ENCODE measurements at places on chromosomes 13 and 19. TPM values are rescaled to one million over a fixed set of nuclear protein-coding genes. Genes with fewer than 3 reads are reported as not detected.
A peak's percentile ranks its signal among the peaks of the same experiment; 100 is the strongest.

- no peak for DNase-seq
Observed at GRCh38 chr13:107185889-107186288, 618.0 kb upstream of the ARGLU1 start.

DNA sequence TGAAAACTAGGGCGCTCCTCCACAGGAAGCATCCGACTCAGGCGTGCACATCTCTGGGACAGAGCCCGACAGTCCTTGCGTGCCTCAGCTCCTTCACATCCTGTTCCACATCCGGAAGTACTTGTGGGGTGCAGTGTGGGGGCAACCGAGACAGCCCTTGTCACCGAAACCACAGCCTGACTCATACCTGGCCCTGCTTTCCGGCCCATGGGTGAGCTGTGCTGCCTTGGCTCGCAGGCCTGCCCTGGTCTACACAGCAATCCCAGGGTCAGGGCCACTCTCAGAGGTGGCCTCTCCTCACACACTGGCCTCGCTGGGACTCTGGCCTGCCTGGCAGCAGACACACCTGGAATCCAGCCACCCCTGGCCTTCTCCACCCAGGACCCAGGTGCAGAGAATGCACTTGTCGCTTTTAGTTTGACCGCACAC lies 100.4 kb downstream of the STK24 start:
- DNase-seq = peak; percentile 45

DNA sequence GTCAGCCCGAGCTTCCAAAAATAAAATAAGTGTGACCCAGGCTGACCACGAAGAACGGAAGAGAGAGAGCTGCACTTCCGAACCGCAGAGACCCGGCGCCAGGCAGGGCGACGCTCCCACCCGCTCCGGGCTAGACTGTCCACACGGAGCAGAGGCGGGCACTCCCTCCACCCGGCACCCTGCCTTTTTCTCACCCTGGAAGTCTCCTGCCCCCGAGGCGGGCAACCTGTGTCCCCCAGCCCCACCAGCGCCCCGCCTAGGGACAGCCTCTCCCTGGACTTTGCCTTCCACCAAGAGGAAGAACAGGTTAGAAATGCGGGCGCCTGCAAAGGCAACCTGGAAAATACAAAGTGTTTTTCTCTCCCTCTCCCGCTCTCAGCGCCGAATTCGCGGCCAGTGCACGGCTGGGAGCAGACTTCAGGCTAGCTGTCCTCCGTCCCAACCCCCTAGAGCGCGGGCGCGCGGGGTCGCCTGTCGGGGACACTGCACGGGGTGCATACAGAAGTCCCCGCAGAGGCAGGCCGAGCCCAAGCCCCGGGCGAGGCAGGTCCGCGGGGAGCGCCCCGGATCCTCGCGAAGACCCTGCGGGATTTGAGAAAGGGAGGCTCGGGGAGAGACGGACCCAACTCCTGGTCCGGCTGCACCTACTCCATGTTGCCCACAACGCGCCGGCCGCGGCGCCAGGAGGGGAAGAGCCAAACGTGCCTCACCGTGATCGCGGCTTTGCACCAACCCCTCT lies 845 bp downstream of the SPRY2 start:
- DNase-seq = peak; percentile 31

DNA sequence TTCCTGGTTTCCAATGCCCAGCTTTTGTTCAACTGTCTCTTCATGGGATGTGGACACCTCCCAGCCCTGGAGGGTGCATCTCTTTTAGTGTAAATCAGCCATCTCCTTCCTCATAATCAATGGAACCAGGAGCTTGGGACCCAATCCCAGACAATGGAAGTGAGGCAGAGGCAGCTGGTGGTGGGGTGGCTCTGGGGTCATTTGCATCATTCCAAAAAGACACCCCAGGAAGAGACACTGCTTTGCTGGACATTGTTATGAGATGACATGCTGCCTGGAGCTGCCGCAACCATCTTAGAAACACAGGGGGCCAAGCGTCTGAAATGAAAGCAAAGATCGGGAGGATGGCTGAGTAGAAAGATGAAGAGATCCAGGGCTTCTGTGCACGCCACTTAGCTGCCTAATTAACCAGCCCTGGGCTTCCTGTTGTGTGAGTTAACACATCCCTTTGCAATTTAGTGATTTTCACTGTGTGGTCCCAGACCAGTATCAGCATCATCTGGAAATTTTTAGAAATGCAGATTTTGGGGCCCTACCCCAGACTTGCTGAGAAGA lies 36.1 kb downstream of the IRS2 start:
- no peak for DNase-seq

The CYP4F2 gene
- not detected for polyA plus RNA-seq

The GRIK5 gene
- 5.1 TPM for polyA plus RNA-seq

DNA sequence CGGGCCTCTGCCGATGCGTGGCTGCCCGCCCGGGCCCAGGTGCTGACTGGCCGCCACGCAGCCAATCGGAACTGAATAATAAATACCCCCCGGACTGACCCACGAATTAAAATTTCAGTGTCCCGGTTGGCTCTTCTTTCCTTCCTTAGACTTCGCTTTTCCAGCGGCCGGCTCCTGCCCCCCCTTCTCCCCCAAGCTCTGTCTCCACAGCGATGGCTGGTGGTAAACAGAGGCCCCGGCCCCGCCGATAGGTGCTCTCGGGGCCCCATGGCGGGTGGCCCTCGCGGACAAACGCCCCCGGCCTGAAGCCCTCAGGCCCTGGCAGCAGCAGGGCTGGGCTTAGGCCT lies 2.6 kb downstream of the ZBTB7A start:
- DNase-seq = no peak
